ENCODE measurements at places on chromosomes 2 and 18. TPM values are rescaled to one million over a fixed set of nuclear protein-coding genes. Genes with fewer than 3 reads are reported as not detected.

Gene LINC00305
- total RNA-seq, result not detected

Gene COL5A2
- 46.6 TPM for total RNA-seq

Gene OR6B2
- not detected for total RNA-seq

Gene SPHKAP
- 0.02 TPM for total RNA-seq

Gene RAB17
- not detected for total RNA-seq

Gene REEP1
- total RNA-seq, result 0.68 TPM

Gene HAAO
- not detected for total RNA-seq

Gene ANKRD30B
- not detected for total RNA-seq

Gene ANKAR
- total RNA-seq, result 1.3 TPM

Gene ELOA2
- total RNA-seq, result not detected

Gene DSG1
- total RNA-seq, result not detected

Gene FMNL2
- total RNA-seq, result 19.0 TPM

Gene SLC4A5
- total RNA-seq, result 0.11 TPM

Gene CNGA3
- not detected for total RNA-seq

Gene MOCOS
- total RNA-seq, result 2.7 TPM

Gene FAM110C
- total RNA-seq, result 0.12 TPM

Gene CFAP221
- 0.40 TPM for total RNA-seq

Gene LBX2
- total RNA-seq, result 2.9 TPM

Gene CLEC4F
- total RNA-seq, result not detected

Gene DNAJC5G
- total RNA-seq, result not detected
